ENCODE measurements at places on chromosomes 3 and 15.

- no peak for DNase-seq
Measured at GRCh38 chr3:127524296-127524896, 66.1 kb downstream of the TPRA1 start.

- DNase-seq = no peak
Measured at GRCh38 chr3:42572278-42572677, 9.5 kb downstream of the SEC22C start.

GRCh38 chr3:7927015-7927414, 574.6 kb upstream of the LMCD1 start:
- DNase-seq = no peak

GRCh38 chr3:171553086-171553485, 92.9 kb upstream of the TNIK start:
- no peak for DNase-seq

DNA sequence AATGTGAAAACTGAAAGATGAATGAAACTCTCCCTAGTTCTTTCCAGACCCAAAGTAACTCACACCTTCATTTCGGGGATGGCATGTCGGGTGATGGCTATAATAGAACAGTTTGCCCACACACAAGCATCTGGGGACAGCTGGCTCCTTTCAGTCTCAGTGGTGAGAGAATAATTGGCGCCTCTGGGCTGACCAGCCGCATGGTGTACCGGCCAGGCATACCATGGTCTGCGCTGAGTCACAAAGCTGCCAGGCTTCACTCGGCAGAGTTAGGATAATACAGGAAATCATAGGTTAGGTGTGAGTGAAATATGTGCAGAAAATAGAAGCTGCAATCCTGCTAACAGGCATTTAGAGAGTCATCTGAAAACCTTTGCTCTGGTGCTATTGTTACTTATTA, 80.4 kb upstream of the IGF1R start:
- DNase-seq = no peak

- DNase-seq = no peak
Measured at GRCh38 chr3:105365391-105366325, 1.1 kb upstream of the ALCAM start.

DNA sequence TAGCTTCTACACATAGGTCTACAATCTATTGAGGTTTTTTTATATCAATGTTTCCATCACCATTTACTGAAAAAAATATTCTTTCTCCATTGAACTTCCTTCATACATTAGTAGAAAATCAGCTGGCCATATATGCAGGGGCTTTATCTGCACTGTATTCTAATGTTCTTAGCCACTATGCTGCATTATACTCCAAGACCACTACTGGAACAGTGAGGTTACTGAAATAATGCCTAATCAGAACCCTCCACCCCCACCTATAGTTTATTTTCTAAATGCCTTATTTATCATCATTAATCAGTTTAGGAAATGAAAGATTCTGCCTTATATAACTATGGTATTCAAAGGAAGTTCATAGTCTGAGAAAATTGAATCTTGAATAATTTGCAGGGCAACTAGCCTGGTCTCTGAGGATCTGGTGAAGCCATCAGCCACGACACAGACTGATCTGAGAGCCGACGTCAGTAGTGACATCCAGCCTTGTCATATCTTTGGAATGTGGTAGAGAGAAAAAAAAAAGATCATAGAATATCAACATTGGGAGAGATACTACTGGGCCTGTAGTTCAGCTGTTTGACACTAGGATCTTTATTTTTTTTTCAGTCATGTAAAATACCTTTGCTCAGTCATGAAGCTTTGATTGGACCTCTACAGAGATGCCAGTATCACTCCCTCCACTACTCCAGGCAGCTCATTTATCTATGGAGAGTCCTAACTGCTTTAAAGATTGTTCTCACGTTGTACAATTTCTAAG, 66.6 kb downstream of the P3H2 start:
- DNase-seq = no peak

DNA sequence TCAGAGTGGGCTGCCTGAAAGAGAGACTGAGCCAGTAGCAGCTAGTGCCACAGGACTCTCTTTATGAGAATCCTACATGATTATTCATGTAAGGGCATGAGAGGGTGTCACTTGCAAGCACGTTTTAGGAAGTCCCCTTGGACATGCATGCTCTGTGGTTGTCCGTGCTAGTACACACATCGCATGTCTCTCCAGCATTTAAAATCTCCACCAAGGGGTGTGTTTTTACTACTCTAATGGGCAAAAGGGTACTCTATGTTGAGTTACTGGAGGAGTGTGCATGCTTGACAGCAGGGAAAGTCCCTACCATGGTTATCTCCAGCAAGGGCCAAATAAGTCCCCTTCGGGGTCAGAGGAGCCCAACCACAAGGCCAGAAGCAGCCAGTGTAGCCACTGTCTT, 70.7 kb downstream of the DCLK3 start:
- no peak for DNase-seq

DNA sequence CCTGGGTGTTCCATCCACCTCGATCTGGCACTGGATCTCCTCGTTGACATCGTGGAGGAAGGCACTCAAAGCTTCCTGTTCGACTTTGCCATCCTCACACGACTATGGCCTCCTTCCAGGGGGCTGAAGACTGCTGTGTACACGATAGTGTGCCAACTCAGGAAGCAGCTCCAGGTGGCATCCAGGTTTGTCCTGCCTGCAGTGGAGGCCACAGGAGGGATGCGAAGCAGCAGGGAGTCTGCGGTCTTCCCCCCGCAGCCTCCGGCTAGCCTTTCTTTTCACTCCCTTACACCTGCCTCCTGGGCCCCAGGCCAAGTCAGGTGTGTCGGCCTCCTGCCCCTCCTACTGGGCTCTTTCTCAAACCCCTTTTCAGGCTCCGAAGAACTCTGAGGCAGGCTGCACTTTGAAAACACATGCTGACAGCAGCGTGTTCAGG, 32.2 kb downstream of the SYNM start:
- DNase-seq = no peak

DNA sequence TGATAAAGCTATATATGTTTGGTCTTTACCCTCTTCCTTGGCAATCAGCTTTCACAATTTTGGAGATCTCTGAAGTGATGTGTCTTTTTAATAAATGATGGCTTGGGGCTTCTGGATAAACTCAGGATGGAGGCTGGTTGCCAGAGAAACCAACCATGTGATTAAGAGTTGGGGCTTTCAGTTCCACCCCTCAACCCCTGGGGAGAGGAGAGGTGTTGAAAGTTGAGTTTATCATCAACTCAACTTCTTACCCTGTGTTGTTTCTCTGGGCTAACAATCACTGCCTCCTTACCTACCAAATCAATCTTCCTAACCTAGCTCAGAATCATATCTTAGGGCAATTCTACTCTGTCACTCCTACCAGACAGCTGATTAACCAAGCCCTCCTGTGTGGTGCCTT, 735.8 kb downstream of the ZPLD1 start:
- no peak for DNase-seq

- DNase-seq = no peak
Measured at GRCh38 chr3:146503461-146504202, 34.3 kb upstream of the PLSCR2 start.

DNA sequence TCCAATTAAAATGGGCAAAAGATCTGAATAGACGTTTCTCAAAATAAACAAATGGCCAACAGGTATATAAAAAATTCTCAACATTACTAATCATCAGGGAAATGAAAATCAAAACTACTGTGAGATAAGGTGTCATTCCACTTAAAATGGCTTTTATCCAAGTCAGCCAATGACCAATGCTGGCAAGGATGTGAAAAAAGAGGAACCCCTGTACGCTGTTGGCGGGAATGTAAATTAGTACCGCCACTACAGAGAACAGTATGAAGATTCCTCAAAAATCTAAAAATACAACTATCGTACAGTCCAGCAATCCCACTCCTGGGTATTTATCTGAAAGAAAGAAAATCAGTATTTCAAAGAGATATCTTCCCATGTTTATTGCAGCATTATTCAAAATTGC, 176.9 kb upstream of the STT3B start:
- no peak for DNase-seq

GRCh38 chr15:70339571-70340493, 242.1 kb upstream of the TLE3 start:
- DNase-seq = no peak

DNA sequence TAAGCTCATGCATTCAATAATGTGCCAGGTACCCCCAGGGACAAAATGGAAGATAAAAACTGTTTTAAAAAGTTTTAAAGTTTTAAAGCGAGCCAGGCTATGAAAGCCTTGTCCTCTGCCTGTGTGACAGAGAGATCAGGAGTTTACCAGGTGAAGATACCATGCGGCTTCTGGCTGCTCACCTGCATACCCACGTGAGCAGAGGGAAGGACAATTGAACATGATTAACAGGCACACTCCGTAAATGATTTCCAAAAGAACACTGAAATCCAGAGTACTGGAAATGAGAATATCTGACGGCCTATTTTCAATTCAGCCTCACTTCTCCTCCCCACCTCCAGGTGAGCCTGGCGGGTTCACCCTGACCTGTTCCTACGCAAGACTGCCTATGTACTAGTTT, 42.1 kb downstream of the CCDC191 start:
- DNase-seq = no peak

GRCh38 chr3:29281094-29281343, 148 bp downstream of the RBMS3 start:
- no peak for DNase-seq

GRCh38 chr3:52198643-52199608, 966 bp downstream of the ALAS1 start:
- DNase-seq = no peak

DNA sequence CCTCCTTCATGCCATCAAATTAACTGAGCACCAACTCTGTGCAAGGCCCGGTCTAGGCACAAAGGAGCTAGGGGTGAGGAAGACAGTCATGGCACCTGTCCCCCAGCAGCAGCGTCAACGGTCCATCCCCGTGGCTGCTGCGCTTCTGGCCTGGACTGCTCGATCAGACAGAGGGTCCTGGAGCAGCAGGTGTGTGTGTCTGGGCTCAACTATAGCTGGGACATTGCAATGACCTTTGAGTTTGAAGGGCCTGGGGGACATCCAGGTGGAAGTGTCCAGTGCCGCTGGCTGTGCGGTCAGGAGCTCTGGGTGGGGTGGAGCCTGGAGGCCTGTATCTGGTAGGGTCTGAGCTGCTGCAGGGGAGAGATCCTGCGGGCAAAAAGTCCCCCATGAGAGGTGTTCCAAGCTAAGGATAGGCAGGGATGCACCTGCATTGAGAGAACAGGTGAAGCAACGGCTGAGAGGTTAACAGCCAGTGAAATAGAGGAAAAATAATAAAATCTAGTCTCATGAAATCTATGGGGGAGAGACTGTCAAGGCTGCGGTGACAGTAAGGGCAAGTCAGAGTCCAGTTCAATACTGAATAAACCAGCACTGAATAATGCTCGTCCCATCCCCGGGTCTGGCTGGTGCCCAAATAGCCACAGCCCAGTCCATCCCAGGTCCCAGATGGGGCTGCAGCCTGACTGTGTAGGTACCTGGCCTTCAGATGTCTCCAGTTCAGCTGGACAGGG, 25.4 kb upstream of the SLC41A3 start:
- DNase-seq = no peak

- no peak for DNase-seq
Measured at GRCh38 chr3:173284301-173284700, 113.2 kb upstream of the NLGN1 start.

DNA sequence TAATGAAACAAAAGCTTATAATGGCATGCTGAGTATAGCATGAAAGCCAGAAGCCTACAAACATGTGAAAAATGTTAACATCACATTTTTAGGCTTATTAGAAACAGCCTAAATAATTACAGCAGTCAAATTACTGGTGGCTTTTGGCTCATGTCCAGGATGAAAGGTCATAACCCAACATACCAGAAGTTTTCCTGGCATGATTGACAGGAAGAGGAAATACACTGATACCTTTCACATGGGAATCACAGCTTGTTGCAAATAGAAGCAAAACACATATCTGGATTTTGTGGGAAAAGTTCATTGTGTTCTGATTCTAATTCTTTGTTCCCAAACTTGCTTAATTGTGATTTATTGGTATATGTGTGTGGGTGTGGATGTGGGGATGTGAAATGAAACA, 393.5 kb upstream of the ARRDC4 start:
- DNase-seq = no peak

GRCh38 chr3:111684640-111685039, 89.5 kb upstream of the ZBED2 start:
- DNase-seq = no peak

DNA sequence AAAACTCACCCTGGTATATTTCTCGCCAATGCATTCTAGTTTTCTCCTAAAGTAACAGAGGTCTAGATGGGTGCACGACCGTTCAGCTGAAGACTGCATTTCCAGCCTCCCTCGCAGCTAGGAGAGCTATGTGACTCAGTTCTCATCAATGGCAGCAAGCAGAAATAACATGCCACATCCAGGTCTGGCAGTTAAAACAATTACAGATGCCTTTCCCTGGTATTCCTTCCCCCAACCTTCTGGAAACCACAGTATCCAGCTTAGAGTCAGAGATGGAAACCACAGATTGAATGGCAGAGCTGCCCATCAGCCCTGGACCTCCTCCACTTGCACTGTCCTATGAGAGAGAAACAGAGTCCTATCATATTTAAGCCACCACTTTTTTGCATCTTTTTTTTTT, 4.8 kb downstream of the HAPLN3 start:
- no peak for DNase-seq

DNA sequence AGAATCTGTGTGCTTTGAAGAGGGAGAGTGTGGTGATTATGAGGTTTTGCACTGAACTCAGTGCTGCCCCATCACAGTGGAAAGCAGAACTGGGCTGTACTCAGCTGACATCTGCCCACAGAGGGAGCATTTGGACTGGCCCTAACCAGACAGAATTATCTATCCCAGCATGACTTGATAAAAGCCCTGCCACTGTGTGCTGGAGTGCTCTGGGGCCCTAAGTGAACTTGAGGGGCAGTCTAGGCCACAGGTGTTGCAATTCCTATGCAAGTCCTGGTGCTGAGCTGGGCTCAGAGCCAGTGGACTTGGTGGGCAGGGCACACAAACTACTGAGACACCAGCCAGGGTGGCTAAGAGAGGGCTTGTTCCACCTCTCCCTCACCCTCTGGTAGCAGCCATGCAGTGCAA, 269.2 kb upstream of the CTNNB1 start:
- no peak for DNase-seq

GRCh38 chr3:163952499-163952898, 1125.8 kb downstream of the SI start:
- no peak for DNase-seq

- no peak for DNase-seq
Measured at GRCh38 chr3:124768812-124769211, 38.6 kb downstream of the UMPS start.

DNA sequence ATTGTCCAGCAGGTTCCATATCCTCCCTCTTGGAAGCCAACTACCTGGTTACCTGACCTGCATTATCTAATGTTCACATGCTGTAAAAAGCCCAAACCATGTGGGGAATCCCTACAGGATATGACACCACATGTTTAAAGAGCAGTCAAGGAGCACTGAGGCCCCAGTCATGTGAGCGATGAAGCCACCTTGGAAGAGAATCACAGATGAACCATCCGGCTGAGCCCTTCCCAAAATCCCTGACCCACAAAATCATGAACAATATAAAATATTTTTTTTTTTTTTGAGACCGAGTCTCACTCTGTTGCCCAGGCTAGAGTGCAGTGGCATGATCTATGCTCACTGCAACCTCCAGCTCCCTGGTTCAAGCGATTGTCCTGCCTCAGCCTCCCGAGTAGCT, 10.6 kb upstream of the ANKDD1A start:
- no peak for DNase-seq
